ENCODE measurements at places on chromosomes 5 and 9.
A peak's percentile ranks its signal among the peaks of the same experiment; 100 is the strongest.

DNA sequence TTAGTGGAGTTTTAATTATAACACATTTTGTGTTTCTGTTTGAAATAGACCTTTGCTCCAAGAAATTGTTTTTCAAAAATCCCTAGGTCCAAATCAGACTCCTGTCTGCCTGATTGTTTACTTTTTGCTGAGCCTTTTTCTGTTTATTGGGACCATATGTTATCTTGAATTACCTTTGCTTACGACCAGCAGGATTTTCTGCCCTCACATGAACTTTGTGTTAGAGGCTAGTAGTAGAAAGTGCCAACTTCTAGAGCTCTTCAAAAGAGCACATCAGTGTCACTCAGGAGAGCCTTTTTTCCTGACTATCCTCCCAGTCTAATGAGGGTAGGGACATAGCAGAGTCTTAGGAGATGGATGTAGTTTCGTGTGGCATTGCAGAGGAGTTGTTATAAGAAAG, 10.2 kb downstream of the RECK start:
- no peak for DNase-seq

- no peak for DNase-seq
Measured at GRCh38 chr9:137176302-137177182, 4.7 kb upstream of the TMEM210 start.

DNA sequence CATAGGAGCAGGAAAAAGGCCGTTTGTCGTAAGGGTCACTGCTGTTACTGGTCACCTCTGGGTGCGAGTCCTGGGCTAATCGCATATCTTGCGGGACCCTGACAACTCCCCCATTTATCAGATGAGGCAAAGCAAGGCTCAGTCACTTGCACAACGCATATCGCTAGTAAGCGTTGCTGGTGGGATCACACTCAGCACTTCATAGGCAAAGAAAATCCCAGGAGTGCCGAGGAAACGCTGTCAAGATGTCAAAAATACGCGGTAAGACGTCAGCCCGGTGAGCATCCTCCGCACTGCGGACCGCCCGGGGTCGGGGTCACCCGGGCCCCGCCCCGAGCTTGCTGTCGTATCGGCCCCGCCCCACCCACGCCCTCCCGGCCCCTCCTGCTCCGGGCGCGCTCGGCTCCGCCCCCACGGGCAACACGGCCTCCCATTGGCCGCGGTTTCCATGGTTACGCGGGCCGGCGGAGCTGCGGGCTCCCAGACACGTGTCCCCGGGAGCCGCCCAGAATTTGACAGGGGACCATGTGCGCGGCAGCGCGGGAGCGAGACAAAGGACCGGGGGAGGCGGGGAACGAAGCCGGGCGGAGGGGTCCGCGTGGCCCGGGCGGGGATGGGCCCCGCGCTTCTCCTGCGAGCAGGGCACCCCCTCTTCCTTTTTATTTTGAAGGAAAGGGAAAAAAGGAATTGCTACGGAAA, 80.2 kb upstream of the IER5L start:
- DNase-seq = peak; percentile 52

GRCh38 chr5:73728493-73729273, 102.7 kb downstream of the ARHGEF28 start:
- no peak for DNase-seq

- no peak for DNase-seq
Measured at GRCh38 chr9:7478646-7479045, 320.9 kb downstream of the DMAC1 start.

- no peak for DNase-seq
Measured at GRCh38 chr5:93915142-93915553, 173.7 kb upstream of the POU5F2 start.

DNA sequence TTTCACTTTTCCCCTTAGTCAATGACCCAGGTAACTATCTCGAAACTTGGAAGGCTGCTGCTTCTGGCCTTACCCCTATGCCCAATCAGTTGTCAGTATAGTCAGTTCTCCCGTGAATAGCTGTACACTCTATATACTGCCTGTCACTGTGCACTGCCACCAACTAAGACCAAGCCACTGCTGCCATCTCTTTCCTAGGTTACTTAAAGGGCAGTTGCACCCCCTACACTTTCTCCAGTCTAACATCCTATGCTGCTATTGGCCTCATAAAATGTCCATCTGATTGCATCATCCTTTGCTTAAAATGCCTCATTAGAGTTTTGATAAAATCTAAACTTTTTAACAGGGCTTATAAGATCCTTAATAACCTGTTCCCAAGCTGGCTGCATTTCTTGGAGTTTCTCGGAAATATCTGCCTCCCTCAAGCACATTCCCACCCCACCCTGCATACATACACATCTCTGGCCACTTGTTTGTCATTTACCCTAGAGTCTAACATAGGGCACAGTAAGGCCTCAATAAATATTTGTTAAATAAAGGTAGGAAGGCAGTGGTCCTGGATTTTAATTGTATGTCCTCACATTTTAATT, 32.8 kb upstream of the TNFAIP8 start:
- DNase-seq = no peak

GRCh38 chr9:69918322-69918721, 97.7 kb downstream of the CFAP95 start:
- no peak for DNase-seq

DNA sequence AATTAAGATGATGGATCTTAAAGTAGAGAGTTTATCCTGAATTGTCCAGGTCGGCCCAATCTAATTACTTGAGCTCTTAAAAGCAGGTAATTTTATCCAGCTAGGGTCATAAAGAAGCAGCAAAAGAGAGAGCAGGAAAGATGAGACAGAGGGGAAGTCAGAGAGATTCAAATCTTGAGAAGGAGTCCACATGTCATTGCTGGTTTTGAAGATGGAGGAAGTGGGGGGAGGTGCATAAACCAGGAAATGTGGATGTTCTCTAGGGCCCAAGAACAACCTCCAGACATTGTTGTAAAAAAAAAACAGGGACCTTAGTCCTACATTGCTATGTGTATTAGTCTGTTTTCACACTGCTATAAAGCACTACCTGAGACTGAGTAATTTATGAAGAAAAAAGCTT, 66.4 kb downstream of the SLCO4C1 start:
- DNase-seq = no peak

GRCh38 chr5:55073211-55073610, 29.2 kb upstream of the GZMA start:
- no peak for DNase-seq

DNA sequence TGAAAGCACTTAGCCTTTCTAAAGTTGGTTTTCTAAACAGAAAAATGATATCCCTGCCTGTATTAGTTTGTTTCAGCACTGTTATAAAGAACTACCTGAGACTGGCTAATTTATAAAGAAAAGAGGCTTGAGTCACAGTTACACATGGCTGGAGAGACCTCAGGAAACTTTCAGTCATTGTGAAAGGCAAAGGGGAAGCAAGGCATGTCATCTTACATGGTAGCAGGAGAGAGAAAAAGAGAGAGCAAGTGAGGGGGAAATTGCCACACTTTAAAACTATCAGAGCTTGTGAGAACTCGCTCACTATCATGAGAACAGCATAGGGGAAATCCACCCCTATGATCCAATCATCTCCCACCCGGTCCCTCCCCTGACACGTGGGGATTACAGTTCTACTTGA, 64.9 kb downstream of the FAM170A start:
- DNase-seq = no peak

DNA sequence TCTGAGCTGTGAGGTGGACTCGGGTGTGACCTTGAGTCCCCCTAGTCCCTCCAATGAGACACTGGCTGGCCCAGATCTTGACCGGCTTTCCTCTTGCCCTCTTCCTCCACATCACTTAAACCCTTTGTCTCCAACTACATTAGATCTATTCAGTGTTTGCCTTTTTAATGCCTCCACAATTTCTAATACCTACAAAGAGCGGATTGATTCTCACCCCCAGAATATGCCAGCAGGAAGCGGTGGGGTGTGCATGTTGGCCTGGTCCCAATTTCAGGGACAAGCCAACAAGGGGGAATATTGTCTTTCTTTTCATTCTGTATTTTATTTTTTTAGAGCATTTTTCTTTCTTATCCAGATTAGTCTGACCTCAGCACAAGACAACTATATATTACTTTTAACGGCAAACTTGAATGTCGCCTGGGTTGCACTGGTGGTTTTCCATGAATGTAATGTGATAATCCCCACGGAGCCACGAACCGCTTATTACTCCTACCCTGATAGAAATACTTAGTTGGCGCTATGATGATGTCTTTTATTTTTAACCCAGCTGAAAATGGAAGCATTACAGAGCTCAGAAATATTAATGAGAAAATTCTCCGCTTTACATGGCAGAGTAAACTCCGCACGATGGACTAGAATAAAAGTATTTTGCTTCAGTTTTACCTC, 68.5 kb upstream of the MYO10 start:
- no peak for DNase-seq
